ENCODE measurements at places on chromosomes 16 and 17.

DNA sequence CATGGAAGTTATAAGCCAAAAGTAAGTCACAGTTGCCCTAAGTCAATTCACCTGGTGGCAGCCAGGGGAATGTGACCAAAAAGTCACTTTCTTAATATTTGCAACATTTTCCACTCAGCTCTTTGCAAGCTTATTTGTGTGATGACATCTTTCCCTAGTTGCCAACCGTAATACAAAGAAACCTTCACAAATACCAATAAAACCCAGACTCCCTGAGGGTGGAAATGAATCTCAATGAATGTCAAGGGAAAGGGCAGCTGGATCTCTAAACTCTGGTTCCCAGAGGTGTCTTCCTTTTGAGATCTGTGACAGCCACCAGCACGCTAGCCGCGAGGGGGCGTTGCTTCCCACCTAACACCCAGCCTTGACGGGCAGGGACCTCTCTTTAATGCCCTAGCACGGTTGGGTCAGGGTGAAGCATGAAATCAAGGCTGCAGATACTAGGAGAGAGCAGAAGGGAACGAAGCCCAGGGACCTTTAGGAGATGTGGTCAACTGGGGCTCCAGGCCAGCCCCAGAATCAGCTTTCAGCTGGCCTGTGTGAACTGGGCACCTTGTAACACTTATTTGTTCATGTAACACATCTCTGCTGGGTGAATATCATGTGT is 82.2 kb downstream of the CMC2 start:
- no peak for DNase-seq

- peak; percentile 25 for DNase-seq
Observed at GRCh38 chr16:51762081-51762996, 611.3 kb upstream of the SALL1 start.

GRCh38 chr16:88638323-88639230 is at the start of gene IL17C:
TSS of gene IL17C (plus strand) at chr16:88638572. CDS start at chr16:88638642, 70 bp downstream.
- DNase-seq: peak; percentile 16

GRCh38 chr17:50065056-50065455 is 9.1 kb downstream of the ITGA3 start:
- DNase-seq: no peak

DNA sequence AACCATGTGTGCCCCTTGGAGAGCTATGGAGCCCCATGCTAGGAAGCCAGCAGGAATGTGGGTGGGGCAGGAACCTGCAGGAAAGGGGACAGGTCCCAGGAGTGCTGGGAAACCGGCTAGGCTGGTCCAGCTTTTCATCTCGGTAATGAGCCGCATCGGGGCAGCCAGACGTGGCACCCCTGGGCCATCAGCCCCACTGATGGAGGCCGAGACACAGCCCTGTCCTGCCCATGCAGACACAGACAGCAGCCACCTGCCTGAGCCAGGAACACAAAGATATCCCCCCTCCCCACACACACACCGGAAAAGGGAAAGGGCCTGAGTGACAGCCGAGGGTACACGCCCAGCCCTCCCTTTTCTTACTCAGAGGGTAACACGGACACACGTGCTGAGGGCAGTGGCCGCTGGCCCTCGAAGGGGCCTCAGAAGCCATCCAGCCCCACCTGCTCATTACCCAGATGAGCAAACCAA is 18.1 kb downstream of the PPL start:
- DNase-seq: no peak

GRCh38 chr17:74737299-74738050 is 419 bp downstream of the RAB37 start:
- DNase-seq: peak; percentile 58

Data from thymus (tissue), 14 donors.